ENCODE measurements at places on chromosomes 3 and 15.

GRCh38 chr3:60015032-60015705 is 965.3 kb upstream of the CFAP20DC start:
- no peak for DNase-seq

- DNase-seq = no peak
Measured at GRCh38 chr3:139839659-139840058, 95.3 kb upstream of the CLSTN2 start.

DNA sequence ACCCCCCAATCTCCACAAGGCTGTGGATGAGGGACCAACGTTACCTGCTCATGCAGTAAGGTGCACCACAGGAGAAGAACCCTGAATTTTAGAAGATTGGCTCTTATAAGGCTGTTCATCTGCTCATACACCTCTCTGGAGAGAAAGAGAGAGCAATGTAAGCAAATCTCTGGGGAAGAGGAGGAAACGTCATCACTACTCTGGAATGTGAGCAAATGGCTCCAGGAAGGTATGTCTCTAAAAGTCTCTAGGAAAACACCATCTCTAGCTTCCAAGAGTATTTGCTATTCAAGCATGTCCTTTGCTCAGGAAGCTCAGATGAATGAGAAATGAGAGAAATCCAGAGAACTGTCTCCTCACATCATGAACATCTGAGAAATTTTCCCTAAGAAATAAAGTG is 235.4 kb downstream of the TBL1XR1 start:
- DNase-seq = no peak

GRCh38 chr3:78337801-78338211 is 1297.9 kb downstream of the ROBO2 start:
- no peak for DNase-seq

Data from mesenteric fat pad (tissue), 1 donor.